ENCODE measurements at places on chromosomes 5 and 9.

- DNase-seq, result no peak
Measured at GRCh38 chr9:1869843-1870242, 145.3 kb upstream of the SMARCA2 start.

DNA sequence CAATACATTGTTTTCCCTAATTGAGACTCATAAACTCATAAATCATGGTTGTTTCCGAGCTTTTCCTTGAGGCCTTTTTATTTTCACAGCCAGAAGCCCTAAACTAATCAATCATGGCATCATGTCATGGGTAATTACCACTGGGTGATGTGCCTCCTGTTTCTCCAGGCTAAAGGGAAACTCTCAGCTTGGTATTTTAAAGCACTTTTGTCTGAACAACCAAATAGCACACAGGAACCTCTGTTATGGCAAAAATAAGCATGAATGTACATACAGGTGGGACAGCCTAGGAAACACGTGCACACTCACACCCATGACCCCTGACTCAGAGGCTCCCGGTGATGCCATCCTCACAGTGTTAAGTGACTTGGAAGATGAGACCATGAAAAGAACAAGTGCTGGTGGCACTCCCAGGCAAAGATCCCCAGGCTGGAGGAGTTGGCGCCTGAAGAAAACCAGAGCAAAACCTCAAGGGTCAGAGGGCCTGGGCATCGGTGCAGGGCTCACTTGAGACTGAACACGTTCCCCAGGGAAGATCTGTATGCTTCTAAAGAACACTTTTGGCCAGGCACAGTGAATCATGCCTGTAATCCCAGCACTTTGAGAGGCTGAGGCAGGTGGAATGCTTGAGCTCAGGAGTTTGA, 154.3 kb downstream of the ROR2 start:
- DNase-seq, result no peak

DNA sequence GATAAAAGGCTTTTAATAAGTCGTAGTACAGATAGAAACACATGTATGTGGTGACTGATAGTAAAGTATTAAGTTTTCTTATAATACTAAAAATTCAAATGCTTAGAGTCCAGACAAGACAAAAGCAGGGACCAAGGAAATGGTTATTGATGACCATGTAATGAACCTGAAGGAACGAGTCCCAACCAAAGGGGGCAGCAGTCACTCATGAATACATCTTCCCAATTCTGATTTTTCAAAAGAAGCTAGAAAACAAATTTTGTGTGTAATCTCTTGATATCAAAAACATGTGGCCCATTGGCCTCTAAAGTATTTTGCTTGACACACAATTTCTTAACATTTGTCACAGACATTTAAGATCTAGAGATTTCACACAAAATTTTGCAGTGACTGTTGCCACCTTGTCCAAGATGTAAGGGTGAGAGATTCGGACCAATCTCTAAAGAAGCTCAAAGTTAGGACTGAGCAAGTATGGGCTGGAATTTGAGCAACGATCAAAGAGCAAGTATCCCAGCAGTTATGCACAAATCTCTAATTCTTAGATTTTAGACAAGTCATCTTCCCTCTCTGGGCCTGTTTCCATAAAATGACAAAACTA, 66.8 kb downstream of the ARL15 start:
- peak; percentile 3 for DNase-seq

GRCh38 chr5:15525703-15526275, 25.8 kb downstream of the FBXL7 start:
- no peak for DNase-seq

GRCh38 chr5:90554358-90555006, 4.1 kb upstream of the ADGRV1 start:
- DNase-seq, result no peak

DNA sequence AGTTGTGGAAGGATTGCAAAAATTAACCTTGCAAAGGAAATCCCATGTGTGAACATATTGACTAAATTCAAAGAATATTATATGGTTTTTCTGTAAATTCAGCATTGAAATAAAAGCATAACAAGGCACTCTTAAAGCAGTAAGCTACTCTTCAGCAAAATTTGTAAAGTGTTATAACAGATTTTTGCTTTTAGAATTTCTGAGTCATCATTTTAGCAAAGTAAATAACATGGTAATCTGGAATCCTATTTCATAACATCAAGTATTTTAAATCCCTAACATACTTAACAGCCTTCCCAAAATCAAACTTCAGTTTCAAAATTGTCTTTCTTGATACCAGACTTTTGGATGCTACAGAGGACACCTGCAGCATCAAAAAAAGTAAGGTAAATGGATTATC, 436.0 kb upstream of the CDH9 start:
- no peak for DNase-seq

GRCh38 chr9:2340046-2340760, 281.4 kb upstream of the VLDLR start:
- no peak for DNase-seq
